ENCODE measurements at places on chromosomes 13 and 19.

- DNase-seq: no peak
These were observed 320.6 kb downstream of the FOXO1 start for GRCh38 chr13:40345654-40346372.

GRCh38 chr13:23753458-23753857, 135.7 kb downstream of the MIPEP start:
- DNase-seq: no peak

- DNase-seq: peak; percentile 87
These were observed 3.8 kb downstream of the RNF126 start for GRCh38 chr19:658916-659839.

GRCh38 chr19:8387688-8388611, 2.2 kb upstream of the RAB11B start:
- no peak for DNase-seq

- DNase-seq: peak; percentile 17
These were observed 6.8 kb upstream of the SCN1B start for GRCh38 chr19:35023428-35023827.

DNA sequence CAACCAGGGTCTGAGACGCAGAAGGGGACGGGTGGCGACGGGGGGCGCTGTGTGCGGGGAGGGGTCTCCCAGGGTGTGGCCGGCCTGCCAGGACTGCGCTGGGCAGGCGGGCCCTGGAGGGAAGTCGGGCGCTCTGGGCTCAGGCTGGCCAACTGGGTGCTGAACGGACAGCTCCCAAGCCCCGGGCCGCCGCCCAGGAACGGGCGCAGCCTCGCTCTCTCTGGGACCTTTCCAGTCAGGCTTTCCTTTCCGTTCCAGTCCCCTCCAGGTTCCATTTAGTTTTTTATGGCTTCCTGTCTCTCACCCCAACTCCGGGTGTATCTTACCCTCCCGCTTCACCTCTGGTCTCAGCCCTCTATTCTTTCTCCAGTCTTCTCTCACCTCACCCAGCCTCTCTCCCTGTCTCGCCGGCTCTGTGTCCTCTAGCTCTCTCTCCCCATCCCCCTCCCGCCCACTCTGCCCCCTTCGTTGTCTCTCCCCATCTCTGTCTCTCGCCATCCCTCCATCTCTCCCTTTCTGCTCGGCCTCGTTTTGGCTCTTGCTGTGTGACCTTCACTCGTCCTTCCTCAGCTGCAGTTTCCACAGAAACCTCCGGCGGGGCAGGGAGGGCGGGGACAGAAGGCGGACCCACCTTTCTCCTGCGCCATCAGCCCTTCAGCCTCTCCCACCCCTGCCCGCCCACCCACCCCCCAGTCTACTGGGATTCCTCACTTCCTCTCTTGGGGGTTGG, 3.3 kb upstream of the ATP1A3 start:
- peak; percentile 37 for DNase-seq

DNA sequence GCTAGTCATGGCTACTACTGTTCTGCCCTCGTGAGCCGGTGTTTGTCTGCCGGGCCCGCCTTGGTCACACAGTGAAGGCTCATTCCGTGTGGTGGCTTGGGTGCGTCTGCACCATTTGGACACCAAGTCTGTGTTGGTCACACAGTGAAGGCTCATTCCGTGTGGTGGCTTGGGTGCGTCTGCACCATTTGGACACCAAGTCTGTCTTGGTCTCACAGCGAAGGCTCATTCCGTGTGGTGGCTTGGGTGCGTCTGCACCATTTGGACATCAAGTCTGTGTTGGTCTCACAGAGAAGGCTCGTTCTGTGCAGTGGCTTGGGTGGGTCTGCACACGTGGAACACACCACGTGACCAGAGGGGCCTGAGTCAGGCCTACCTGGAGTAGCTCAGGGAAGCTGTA, 29.0 kb upstream of the DCUN1D2 start:
- DNase-seq: no peak

GRCh38 chr19:51246164-51246552, 4.7 kb upstream of the SIGLECL1 start:
- DNase-seq: no peak

GRCh38 chr13:25237083-25237482, 50.2 kb downstream of the MTMR6 start:
- no peak for DNase-seq

DNA sequence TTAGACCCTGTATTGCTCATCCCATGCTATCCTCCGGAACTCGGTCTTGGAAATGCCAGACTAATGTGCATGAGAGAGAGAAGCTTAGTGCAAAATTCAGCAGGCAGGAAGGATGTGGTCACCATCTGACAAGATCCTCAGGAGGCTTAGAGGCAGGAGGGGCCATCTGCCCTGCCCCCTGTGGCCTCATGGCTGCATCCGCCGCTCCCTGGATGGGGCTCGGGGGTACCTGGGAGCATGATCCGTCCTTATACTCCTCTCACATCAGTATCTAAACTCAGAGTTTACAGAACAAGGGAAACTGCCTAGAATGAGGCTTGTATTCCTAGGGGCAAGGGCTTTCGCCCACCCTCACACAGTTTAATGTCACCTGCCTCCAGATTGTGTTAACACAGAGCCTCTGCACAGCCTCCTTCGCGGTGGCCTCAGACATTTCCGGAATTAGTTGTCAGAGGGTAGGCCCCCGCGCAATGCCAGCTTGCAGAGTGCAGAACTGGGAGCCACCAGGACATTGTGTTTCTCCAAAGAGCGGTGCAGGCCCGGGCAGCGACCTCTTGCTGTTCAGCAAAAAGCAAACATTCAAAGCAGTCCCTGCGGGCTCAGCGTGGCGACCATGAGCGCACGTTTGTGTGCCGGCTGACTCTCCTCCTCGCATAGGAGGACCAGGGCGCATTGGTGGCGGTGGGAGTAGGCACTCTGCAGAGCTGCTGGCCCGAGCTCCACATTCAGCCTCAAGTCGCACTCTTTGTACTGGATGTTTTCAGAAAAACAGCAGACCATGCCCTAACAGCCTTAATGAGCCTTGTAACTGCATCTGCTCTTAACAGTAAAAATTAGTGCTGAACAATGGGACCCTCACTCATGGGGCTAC, 39.1 kb downstream of the GPR12 start:
- peak; percentile 43 for DNase-seq

DNA sequence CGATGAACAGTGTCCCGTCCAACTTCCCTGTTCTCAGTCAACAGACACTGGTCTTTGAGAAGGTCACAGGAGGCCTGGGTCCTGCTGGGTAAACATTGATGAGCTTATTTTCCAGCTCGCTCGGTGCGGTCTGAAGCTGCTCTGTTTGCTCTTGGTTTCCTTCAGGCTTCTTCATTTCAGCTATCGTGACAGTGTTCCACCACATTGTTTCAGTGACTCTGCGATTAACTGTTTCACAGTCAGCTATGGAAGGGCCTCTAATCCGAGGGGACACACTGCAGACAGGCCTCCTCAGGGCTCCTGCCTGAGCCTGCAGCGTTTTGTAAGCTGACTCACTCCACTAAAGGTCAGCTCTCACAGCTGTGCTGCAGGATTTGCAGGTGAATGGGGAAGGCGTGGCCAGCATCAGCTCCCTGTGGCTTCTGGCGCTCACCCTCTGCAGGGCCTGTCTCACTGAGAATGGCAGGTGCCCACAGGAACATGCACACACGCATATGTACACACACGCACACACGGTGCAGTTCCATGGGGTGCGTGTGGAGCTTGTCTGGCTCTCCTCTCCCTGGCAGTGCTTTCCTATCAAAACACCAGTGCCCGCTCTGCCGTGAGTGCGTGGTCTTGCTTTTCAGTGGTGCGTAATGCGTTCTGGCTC, 62.9 kb upstream of the MCF2L start:
- no peak for DNase-seq

- peak; percentile 13 for DNase-seq
These were observed 655 bp upstream of the S1PR5 start for GRCh38 chr19:10517760-10518443.

GRCh38 chr19:38004521-38005223, 97.7 kb downstream of the SIPA1L3 start:
- no peak for DNase-seq

GRCh38 chr19:17835182-17836006, 12.4 kb downstream of the JAK3 start:
- DNase-seq: no peak

GRCh38 chr13:75946536-75947284, 310.6 kb downstream of the LMO7 start:
- no peak for DNase-seq

GRCh38 chr13:99346335-99347042, 39.3 kb upstream of the GPR183 start:
- DNase-seq: no peak

GRCh38 chr19:7763696-7764095, 653 bp downstream of the CLEC4M start:
- no peak for DNase-seq

DNA sequence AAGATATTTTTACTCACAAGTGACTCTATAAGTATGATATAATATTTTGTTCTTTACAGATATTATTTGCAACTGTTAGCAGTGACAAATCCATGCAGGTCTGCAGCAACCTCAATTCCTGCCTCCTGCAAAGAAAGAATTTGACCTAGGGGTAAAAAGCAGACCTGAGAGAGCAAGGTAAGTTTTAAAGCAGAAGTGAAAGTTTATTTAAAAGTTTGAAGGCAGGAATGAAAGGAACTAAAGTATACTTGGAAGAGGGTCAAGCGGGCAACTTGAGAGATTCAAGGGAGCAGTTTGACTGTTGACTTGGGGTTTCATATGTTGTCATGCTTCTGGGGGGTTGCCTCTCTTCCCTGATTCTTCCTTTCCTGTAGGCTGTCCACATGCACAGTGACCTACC, 520.1 kb upstream of the PCDH20 start:
- no peak for DNase-seq
